ENCODE measurements at places on chromosomes 5 and 9.

GRCh38 chr5:148224117-148224742 lies 14.1 kb upstream of the MARCOL start:
- DNase-seq = no peak

DNA sequence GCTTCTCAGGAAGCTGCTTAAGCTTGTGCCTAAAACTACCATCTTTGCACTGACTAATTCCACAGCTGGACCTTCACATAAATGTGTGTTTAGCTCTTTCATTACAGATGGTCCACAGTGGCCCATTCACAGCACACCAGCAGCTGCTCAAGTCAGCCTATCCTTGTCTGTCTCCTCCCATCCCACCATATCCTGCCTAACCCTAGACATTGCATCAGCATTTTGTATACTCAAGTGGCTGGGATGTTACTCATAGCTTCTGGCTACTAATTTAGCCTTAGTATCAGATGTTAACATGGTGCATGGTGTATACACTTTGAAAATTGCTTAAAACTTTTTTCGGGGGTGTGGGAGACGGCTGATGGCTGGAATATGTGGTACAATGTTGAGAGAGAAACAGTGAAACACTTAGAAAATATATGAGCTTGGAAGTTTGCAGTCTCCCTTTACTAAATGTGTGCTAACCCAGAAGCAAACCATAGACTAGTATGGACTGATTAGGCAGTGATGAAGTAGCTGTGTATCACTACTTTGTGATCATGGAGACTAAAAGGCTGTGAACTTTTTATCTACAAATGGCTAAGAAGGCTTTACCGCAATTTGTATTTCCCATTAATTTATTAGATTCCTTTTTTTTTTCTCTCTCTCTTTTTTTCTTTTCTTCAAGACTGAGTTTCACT lies 83.1 kb downstream of the JMY start:
- DNase-seq = no peak

- DNase-seq = no peak
These were observed 89.5 kb upstream of the GRIA1 start for GRCh38 chr5:153400931-153401330.

- no peak for DNase-seq
These were observed 42.8 kb upstream of the NKD2 start for GRCh38 chr5:965604-966344.

DNA sequence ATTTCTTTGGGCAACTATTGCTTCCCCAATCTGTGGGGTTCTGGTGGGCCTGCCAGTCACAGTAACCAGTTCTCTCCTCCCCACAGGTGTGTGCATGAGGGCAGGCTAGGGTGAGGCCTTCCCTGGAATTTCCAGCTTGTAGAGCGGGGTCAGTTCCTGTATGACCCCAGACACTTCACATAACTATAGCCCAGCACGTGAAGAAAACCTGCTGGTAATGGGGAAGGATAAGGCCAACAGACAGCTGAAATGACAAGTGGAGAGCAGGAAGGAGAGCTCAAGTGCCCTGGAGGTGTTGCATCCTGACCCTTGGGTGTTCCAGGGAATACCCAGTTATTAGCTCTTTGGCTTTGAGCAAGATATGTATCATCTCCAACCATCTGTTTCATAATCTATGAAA lies 142.2 kb downstream of the CDC42SE2 start:
- no peak for DNase-seq

DNA sequence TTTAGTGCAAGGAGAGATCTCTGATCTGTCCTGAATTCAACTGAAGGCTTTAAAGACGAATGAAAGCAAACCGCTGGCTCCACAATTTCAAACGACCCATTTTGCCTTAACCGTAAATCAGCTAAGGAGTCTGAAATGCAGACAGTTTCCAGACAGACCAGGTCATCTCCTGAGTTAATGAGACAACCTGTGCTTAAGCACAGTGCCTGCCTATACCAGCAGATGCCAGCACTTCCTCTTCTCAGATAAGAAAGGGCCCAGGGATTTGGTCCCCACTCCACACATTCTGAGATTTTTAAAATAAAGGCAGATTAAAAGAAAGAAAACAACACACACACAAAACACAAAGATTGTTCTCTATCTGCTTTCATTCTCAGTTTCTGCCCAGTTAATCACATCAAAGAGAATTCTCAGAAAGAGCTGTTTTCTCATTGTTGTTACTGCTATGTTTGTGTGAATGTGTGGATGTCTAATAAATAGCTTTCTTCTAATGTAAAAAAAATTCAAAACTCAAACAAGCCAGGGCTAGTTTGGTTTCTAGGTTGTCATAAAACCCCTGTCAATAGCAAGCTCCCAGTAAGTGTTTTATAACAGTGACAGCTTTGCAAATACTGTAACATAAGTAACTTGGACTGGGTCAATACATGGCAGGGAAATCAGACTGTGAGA lies 157.7 kb upstream of the SLC24A2 start:
- no peak for DNase-seq

GRCh38 chr5:173785400-173785799 lies 102.7 kb upstream of the CPEB4 start:
- no peak for DNase-seq

DNA sequence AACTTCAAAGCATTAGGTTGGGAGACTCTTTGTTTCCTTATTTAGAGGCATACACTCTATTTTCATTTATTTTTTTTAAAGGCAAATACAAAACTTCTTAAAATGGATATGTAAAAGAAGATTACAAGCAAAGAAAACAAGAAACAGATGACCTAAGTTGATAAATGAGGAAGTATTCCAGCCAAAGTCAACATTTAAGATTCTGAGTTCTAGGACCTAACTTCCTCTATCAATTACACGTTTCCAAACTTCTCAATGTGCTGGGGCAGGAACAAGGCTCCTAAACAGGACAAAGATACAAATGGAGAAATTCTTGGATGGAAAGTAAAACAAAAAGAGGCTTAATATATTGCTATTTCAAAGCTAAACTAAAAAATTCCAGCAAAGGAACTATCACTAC lies 89.5 kb downstream of the TLE1 start:
- no peak for DNase-seq

DNA sequence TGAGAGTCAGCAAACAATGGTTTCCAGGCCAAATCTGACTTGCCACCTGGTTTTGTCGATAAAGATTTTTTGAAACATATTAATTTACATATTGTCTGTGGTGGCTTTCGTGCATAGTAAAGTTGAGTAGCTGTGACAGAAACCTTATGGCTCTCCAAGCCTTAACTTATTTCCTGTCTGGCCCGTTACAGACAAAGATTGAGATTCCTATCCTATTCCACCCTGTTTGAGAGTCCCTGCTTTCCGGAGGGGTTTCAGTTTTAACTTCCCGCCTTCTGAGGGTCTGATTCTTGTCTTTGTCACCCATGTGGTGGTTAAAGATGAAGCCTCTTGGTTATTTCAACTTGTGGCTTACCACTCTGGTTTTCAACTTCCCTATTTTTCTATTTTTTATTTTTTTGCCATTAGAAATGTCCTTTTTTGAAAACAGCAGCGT lies 11.4 kb downstream of the OTULIN start:
- no peak for DNase-seq

DNA sequence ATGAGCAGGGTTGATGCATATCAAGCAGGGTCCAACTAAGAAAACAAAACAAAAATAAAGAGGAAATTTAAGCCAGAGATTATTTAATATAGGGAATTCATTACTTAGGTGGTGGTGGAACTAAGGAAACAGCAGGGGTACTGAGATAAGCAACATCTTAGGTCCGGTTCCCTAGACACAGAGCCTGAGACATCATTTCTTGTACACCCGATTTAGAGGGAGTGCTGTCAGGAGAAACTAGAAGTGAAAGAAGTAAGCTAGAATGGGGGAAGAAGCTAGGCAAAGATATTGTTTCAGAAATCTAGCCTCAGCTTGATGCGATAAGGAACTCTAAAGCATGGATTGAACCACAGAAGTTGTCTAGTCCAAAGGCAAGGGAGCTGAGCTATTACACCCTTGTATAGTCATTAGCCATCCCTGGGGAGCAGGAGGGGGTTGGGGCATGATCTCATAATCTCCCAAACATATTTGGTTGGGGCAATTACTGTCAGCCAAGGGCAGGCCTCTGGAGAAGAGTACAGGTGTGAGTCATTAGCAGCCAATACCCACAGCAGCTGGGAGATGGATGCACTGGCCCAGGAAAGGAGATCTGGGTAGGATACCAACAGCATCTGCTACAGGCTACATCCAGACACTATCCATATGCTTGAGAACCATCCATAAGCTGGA lies 194.5 kb downstream of the ARL15 start:
- no peak for DNase-seq

GRCh38 chr9:127506814-127507750 lies 55.8 kb downstream of the LRSAM1 start:
- DNase-seq = no peak

- DNase-seq = peak; percentile 24
These were observed 92.9 kb upstream of the IER5L start for GRCh38 chr9:129270903-129271431.

- no peak for DNase-seq
These were observed 56.2 kb upstream of the ZNF622 start for GRCh38 chr5:16521521-16522483.

DNA sequence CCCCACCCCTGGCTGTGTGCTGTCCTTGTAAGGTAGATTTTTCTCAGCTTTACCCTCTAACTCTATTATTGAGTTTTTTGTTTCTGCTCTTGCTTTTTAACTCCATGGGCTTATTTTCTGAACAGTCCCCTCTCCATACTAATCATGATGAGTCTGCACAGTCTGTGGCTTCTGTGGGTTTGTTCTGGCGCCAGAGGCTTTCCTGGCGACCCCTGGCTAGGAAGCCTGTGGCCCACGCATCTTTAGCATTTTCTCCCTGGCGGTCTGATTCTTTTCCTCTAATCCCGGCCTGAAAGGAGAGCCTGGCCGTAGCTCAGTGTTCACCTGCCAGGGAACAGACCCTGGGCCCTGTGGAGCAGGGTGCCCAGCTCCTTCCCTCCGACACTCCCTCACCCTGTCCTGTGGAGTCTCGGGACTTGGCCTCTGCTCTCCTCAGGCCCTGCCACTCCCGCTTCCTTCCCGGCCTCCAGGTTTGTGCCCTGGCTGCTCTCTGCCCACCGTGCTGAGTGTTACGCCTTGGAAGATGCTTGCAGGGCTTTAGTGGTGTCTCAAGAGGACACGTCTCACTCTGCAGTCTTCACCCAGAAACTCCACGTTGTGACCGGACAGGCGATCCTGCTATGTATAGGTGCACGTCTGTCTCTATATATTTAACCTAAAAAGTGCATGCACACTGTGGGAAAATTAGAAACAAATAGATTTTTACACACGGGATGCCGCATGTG lies 31.7 kb upstream of the LRRC14B start:
- no peak for DNase-seq

DNA sequence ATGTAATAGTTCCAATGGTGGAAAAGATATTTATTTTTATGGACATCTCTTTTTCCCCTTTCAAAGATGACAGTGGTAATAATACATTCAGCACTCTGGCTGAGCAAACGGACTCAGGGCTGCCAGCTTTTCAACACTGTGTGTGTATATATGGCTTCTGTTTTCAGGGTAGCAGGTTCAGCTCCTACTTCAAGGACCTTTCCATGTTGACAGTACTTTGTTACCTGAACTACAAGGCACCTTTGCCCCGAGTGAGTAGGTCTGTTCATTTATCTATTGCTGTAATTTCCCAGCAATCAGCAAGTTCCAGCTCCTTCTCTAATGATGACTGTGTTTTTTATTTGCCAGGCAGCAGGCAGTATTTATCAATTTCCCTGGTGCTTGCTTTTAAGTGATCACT lies 387.4 kb upstream of the KIF2A start:
- no peak for DNase-seq

- DNase-seq = no peak
These were observed 106.2 kb upstream of the FCN2 start for GRCh38 chr9:134774410-134774809.

- DNase-seq = no peak
These were observed 78.9 kb downstream of the GOLPH3 start for GRCh38 chr5:32095261-32095671.

DNA sequence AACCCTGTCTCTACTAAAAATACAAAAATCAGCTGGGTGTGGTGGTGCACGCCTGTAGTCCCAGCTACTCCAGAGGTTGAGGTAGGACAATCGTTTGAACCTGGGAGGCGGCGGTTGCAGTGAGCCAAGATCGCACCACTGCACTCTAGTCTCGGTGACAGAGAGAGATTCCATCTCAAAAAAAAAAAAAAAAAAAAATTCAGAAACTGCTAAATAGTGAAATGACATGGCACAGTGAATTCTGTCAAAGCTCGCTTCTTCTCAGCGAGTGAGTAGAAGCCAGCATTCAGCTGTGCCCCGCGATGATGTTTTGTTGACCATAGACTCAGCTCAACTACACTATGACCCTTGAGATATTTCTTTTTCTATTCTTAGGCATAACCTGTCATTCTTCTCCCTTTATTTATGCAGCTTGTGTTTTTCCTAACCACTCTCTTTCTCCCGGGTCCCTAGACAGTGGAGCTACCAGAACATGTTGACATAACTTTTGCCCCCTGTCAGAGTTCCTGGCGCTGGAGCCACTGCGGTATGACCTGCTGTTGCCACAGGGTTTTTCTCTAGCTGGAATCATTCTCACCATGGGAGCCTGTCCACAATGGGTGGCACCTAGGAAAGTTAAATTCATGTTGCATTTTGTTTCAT lies 13.5 kb upstream of the IQGAP2 start:
- no peak for DNase-seq

GRCh38 chr5:143343042-143343441 lies 60.4 kb downstream of the NR3C1 start:
- no peak for DNase-seq

DNA sequence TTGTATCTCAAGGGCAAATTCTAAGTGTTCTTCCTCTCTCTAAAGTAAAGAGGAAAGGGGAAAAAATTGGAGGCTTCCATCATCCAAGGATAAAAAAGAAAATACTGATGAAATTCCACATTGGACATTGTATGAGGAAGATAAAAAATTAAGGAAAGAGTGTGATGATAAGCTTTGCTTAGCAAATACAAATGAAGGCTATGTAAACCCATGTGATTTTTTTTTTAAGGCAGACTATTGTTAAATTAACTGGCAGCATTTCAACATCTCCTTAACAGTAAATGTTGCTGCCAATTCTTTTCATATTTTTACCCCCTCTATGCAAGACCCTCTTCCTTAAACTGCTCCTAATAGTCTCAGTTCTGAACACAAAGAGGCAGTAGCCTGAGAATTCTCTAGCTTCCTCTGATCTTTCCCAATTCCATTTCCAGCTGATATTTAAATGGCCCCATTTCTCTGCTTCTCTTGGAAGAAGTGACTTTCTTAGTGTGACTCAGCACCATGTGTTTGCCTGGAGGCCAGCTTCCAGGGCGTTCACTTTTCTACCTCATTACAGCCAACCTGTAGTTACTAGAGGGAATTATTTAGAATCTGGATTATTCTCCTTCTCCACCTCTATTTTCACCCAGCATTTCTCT lies 159.7 kb downstream of the TLE1 start:
- no peak for DNase-seq

- no peak for DNase-seq
These were observed 2.4 kb downstream of the MAP1B start for GRCh38 chr5:72109625-72110024.

DNA sequence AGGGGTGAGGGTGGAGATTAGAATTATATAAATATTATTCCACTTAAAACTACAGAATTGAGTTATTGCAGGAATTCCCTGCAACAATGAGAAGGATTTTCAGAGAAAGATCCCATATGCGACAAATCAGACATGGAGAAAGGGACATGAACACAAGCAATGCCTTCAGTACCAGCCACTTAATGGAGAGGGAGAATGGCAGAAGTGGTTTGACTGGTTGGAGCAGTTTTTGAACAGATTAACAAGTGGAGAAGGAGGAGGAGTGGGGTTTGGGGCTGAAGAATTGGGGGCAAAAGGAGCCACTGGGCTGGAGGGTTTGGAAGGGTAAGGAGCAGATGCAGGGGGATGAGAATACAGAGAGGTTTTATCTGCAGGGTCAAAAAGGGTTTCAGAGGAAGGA lies 620.9 kb upstream of the PTPRD start:
- no peak for DNase-seq

GRCh38 chr5:56115589-56115988 lies 117.5 kb downstream of the ANKRD55 start:
- no peak for DNase-seq
